ENCODE measurements at places on chromosomes 12 and 14.
A peak's percentile ranks its signal among the peaks of the same experiment; 100 is the strongest.

GRCh38 chr14:77180726-77181602, 634 bp upstream of the TMEM63C start:
- no peak for DNase-seq

GRCh38 chr14:51630987-51631386, 20.7 kb upstream of the FRMD6 start:
- DNase-seq, result no peak

DNA sequence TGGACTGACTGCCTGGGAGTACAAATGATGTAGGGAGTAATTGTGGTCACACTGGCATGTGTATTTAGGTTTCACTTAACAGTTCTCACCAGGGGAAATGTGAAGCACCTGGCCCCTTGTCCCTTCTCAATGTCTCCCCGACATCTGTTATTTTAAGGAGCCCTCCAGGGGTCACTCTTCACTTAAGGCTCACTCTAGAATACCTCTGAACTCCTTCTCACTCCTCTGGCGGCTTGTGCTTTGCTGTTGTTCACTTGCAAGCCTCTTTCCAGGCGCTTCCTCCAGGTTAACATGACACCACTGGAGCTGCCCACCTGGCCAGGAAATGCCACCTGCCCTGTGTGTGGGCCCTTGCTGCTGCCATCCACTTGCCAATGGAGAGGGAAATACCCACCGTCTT, 56.5 kb upstream of the GZMB start:
- no peak for DNase-seq

DNA sequence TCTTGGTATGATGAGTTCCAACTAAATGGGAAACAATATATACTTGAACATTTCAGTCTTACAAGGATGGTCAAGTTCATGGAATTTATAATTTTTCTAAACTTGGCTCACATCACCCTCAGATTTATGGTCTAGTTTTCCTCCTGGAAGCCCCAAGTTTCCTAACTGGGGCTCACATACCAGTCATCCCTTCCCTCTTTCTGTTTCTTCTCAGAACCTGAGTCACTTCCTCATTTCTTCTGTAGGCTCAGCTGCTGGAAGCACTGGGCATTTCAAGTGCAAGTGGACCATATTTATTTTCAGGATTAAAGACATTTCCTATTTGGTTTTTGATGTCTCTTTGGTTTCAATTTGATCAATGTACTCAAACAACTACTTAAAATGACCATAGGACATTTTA, 55.4 kb downstream of the GRIP1 start:
- no peak for DNase-seq

GRCh38 chr14:35506461-35506860, 27.5 kb upstream of the INSM2 start:
- no peak for DNase-seq

DNA sequence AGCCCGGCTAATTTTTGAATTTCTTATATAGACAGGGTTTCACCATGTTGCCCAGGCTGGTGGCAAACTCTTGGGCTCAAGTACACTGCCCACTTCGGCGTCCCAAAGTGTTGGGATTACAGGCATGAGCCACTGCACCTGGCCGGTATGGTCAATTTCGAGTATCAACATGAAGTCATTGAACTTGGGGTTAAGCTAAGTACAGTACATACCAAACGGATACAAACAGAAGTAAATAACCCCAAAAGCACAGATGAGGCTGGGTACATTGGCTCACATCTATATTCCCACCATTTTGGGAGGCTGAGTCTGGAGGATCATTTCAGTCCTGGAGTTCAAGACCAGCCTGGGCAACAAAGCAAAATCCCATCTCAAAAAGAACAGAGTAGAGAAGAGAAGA, 13.0 kb upstream of the PSMD9 start:
- no peak for DNase-seq

- DNase-seq, result no peak
Observed at GRCh38 chr12:120353136-120353535, 15.8 kb downstream of the MSI1 start.

DNA sequence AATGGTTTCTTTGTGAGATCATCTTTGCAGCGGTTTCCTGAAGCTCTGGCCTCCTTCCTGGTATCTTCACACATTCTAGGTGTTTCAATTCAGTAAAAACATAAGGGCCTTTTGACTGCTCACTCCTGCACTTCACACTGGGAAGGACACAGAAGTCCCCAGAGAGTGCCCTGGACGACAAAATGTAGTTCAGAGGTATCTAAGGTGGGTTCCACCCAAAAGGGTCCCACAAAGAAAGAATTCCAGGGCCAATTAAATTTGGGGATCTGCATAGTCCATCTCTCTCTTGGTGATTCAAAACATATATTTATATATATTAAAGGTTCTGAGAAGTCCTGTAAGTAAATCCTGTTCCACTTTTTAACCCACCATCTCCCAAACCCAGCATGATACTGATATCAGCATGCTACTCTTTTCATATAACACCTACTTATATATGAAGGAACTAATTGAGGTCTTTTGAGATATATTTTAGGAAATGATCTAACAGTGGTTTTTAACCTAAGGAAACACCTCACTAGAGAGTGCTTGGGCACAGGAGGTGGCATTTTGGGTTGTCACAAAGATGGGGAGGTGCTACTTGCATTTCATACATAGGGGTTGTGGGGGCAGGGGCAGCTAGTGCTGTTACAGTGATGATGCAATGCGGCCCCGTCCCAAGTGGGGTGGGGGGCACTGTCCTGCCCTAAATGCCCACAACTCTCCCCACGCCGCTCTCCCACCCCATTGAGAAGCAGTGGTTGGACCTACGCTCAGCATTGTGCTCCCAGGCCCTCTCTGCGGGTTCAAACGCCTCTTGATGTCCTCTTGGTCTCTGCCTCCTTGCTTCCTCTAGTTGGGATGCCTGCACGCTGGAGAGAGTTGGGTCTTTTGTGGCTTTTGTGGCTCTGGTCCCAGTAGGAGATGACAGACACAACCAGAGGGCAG, 109.4 kb downstream of the ARF6 start:
- no peak for DNase-seq

- peak; percentile 80 for DNase-seq
Observed at GRCh38 chr12:116818341-116818856, 62.8 kb downstream of the HRK start.

DNA sequence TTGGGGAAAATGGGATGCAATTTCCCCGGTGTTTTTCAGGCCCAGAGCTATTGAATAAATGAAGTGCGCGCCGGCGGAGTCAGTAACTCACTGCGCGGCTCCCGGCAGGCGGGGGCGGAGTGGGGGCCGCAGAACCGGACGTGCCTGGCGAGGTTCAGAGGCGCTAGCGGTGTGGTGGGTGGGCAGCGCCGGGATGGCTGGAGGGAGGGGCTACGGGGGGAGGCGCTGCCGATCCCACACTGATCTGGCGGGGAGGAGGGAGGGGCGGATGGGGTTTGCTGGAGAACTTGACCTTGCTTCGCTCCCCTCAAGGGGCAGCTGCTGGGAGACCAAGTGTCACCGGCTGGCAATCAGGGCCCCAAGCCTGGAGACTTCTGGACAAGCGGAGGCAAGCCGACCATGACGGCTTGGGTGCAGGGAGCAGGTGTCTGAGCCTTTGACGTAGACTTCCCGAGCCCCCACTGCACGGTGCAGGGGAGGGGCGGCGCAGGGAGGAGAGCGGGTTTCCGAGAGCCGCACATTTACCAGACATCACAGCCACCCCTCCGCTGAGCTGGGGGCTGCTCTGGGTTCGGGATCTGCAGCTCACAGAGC, 174.1 kb upstream of the RTL1 start:
- DNase-seq, result no peak

GRCh38 chr12:118455327-118455726, 79.0 kb downstream of the SUDS3 start:
- no peak for DNase-seq

Data from thymus (tissue), 14 donors.